ENCODE measurements at places on chromosomes 13 and 19. TPM values are rescaled to one million over a fixed set of nuclear protein-coding genes. Genes with fewer than 3 reads are reported as not detected.

- no peak for DNase-seq
Observed at GRCh38 chr19:34508540-34508939, 27.0 kb downstream of the WTIP start.

DNA sequence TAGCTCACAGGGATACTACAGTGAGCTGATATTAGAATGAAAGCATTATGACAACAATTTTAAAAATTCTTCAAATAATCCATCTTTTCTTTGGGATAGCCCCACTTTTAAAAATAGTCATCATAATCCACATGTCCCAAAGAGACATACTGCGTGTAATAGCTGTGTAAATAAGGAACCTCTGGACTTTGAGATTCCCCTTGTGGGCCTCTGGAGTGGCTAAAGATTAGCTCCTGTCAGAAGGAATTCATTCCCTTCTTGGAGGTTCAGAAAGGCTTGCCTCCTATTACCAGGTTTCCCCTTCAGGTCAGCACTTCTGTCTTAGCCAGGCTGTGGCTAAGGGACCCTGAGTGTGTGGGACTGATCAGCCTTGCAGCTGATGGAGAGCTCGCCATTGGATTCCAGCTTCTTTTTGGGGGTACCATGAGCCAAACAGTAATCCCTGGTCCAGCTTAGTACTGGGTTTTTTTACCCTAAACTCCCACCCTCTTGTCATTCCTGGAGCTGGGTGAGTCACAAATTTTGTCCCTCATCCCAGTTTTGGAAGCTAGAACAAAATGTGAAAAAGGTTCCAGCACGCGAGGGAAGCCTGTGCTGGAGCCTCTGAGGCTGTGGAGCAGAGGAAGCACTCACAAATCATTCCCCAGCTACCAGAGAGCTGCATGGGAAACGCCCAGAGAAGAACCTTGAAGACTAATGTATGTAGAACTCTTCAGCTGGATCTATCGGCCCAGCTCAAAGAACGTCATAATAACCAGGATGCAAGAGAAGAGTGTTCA, 96.7 kb downstream of the RNASEH2B start:
- DNase-seq = no peak

DNA sequence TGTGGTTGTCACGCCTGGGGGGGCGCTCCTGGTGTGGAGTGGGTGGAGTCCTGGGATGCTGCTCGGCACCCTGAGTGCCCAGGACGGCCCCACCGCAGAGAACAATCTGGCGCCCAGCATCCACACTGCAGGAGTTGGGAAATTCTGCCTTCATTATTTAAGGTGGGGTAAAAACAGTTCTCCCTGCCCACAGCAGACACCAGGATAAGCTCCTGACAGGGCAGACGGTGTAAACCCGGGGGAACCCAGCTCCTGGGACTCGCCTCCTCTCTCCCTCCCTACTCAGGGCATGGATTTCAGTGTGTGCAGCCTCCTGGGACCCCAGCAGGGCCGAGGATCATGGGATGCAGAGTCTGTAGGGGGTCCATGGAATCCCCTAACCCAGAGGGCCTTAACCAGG, 7.7 kb upstream of the WDR18 start:
- no peak for DNase-seq

DNA sequence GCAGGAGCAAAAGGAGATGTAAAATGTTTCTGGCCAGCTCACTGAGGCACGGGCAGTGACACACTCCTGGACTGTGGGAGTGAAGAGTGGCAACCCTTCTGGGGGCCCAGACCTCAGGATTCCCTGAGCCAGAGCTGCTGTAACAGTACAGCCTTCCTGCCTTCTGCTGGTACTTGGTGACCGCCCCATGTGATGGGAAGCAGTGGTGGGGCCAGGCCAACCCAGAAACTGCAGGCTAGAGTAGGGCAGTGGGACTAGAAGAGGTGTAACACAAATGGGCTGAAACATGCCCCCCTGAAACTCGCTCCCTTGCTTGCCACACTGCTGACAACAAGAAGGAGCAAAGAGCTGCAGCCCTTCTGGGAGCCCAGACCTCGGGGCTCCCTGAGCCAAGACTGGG, 217.1 kb upstream of the TRPC4 start:
- no peak for DNase-seq

DNA sequence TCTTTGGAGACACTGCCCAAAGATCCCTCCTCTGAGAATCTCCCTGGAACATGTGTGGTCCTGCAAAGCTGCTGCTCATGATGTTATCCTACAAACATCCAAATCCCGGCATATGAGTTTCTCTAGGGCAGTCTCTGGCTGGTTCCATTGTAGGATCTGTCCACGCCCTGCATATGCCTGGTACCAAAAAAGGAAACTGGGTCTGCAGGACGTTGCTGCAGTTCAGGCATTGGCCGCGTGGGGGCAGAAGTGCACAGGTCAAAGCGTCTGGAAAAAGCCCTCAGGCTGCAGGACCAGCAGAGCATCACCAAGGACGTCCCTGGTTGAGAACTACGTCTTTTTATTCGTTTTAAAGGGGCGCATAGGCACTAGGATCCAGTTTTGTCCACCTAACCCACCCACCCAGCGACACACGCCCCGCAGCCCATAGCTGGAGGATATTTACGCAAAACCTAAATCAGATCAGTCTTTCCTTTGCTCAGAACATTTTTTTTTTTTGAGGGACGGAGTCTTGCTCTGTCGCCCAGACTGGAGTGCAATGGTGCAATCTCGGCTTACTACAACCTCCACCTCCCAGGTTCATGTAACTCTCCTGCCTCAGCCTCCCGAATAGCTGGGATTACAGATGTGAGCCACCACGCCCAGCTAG, 12.9 kb upstream of the ZNF564 start:
- DNase-seq = peak; percentile 95

GRCh38 chr19:49677231-49677900, at the start of gene PRMT1:
Gene PRMT1, plus strand, starts transcription at chr19:49677271. Its CDS starts 10 bp downstream, at chr19:49677281.
- no peak for DNase-seq

CEACAM16 gene
- not detected for total RNA-seq

DACT3 gene
- 1.6 TPM for total RNA-seq

DIRAS1 gene
- total RNA-seq = 1.7 TPM

GRK1 gene
- not detected for total RNA-seq

PLPP2 gene
- 83.4 TPM for total RNA-seq

ZNF737 gene
- total RNA-seq = 9.1 TPM

NCLN gene
- total RNA-seq = 195 TPM

Data from colonic mucosa (tissue), 4 donors.